Tongue (tissue), 3 donors: ENCODE measurements at places on chromosomes 7 and 10.

DNA sequence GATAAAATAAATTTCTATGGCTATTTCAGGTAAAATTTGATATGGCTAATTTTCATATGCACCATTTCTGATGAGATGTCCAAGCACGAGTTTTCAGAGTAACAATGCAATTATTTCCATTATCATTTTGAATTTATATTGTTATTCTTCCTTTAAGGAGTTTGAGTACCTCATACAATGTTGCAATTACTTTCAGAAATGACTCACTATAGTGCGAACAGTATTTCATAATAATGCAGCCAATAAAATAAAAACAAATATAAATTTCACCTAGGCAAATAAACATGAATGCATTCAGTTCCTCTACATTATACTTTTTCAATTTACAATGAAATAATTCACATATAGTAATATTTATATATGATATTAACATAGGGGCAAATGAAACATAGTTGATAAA is 78.8 kb upstream of the LRRN3 start:
- no peak for DNase-seq

DNA sequence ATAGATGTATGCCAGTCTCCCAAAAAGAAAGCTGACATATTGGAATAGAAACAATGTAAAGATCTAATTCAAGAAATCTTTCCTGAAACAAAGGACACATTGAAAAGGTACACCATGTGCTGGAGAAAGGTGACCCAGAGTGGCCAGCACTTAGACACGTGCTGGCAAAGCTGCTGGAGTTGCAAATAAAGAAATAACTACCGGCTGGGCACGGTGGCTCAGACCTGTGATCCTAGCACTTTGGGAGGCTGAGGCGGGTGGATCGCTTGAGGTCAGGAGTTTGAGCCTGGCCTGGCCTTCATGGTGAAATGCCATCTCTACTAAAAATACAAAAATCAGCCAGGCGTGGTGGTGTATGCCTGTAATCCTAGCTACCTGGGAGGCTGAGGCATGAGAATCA is 35.9 kb downstream of the PKD1L1 start:
- no peak for DNase-seq

GRCh38 chr7:18960725-18961124 is 156.7 kb downstream of the TWIST1 start:
- DNase-seq = no peak

- peak; percentile 27 for DNase-seq
Observed at GRCh38 chr10:101934686-101935305, 91.2 kb upstream of the KCNIP2 start.

DNA sequence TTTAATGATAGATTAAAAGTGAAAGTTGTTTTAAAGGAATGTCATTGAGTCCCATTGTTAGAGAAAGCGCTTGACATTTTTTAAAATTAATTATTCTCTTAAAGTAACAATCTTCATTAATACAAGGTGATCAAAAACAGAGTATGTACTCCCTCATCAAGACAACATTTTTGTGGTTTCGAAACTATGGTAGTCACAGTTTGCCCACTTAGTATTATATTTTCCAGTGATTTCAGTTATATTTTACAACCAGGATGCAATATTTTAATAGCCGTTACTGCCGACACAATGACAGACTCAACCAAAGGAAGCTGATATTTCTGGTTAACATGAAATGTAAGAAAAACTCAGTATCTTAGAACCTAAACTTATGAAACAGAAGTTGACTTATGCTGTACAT is 31.3 kb downstream of the MKX start:
- DNase-seq = no peak

DNA sequence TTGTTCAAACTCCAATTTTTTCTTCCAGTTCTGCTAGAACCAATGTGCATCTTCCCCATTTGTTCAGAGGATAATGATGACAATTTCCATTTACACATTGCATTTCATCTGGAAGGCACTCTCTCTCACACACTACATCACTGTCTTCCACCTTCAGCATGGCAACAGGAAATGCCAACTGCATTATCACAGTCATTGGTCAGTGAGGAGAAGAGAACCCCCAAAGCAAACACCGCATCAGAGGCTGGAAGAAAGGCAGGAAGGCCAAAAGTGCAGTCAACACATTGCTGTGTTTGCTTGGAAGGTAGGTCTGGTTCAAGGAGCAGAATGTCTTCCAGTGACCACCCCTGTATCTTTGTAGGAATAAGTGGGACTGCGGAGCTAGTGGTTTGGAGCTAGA is 192.2 kb upstream of the RHOBTB1 start:
- no peak for DNase-seq

- peak; percentile 78 for DNase-seq
Observed at GRCh38 chr7:154598396-154598795, 404.5 kb downstream of the PAXIP1 start.

DNA sequence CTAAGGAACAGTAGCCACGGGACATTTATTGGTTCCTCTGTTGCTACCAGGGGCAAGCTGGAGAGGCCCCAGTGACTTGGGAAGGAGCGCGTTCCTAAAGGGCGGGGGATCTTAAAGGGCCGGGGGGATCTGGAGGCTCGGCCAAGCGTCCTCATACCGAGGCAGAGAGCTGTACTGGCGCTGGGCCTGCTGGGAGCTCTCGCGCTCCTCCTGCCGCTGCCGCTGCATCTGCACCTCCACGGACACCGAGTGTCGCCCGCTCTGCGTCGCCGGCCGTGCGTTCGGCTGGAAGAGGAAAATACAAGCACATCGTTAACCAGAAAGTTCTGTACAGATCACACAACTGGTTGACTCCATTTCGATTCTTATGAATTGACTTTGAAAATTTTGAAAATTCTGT is 695.6 kb downstream of the PARD3 start:
- no peak for DNase-seq

- DNase-seq = peak; percentile 12
Observed at GRCh38 chr10:125928928-125929585, 32.7 kb downstream of the FANK1 start.

- DNase-seq = peak; percentile 44
Observed at GRCh38 chr10:57338823-57339558, 928.7 kb downstream of the IPMK start.

GRCh38 chr10:104340111-104340526 is 1.9 kb upstream of the ITPRIP start:
- peak; percentile 1 for DNase-seq

- peak; percentile 61 for DNase-seq
Observed at GRCh38 chr10:87861566-87861952, 1.8 kb downstream of the KLLN start.

GRCh38 chr10:33937036-33937730 is 602.7 kb upstream of the NRP1 start:
- DNase-seq = peak; percentile 6

DNA sequence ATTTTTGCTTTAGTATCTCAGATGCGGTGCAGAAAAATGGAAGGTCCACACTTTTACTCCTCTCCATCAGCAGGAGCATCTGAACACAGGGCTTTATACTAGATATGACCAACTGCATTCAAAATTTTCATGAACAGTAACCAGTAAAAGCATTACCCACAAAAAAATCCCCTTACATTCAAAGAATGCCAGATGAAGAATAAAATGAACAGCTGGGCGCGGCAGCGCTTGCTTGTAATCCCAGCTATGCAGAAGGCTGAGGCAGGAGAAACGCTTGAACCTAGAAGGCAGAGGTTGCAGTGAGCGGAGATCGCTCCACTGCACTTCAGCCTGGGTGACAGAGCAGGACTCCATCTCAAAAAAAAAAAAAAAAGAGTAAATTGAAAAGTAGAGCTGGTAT is 3.1 kb downstream of the SAR1A start:
- peak; percentile 31 for DNase-seq

DNA sequence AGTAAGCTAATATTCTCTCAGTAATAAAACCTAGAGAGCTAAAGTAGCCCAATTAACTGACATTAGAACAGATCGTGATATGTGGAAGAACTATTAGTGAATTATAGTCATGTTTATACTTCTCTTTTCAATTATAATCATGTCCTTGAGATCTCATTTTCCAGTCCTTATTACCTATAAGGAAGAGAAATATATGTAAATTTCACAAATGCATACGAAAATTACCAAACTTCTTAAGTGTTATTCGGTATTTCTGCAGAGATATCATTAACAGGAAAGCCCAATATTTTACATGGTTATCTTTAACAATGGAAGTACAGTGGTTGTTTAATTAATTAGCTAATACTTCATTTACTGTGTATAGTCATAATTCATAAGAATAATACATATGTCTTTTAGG is 110.7 kb downstream of the PTEN start:
- no peak for DNase-seq

- peak; percentile 19 for DNase-seq
Observed at GRCh38 chr10:13376746-13377145, 28.7 kb upstream of the SEPHS1 start.

DNA sequence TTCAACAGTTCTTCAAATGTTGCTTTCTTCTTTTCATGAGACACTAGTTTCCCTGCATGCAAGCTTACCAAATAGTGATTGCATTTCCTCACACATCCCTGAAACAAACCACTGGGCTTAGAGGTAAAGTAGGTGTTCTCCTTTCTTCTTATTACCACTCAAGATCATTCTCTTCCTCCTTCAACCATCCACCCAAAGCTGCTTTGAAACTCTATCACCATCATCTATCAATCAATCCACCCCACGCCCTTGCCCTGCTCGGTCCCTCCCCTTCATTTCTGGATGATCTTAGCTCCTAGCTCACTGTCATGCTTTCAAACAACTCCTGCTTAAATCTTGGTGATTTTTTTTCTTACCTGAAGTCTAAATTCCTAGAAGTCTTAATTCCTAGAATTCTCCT is 18.9 kb downstream of the HYCC1 start:
- no peak for DNase-seq

DNA sequence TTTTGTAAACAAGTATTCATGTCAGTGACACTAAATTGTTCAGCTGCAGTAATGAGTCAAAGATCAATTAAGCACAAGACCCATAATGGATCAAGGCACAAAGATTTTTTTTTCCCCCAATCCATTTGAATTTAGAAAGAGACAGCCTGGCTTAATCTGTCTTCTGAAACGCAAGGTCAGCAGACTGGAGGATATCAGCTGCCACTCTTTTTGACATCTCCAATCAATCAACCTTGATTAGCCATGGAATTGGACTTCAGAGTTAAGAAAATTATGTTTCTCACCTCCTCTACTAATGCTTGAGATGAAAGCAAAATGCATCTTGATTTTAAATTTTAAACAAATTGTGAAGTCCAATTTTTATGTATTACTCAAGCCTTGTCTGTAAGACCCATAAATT is 642.4 kb upstream of the STEAP1 start:
- DNase-seq = no peak

DNA sequence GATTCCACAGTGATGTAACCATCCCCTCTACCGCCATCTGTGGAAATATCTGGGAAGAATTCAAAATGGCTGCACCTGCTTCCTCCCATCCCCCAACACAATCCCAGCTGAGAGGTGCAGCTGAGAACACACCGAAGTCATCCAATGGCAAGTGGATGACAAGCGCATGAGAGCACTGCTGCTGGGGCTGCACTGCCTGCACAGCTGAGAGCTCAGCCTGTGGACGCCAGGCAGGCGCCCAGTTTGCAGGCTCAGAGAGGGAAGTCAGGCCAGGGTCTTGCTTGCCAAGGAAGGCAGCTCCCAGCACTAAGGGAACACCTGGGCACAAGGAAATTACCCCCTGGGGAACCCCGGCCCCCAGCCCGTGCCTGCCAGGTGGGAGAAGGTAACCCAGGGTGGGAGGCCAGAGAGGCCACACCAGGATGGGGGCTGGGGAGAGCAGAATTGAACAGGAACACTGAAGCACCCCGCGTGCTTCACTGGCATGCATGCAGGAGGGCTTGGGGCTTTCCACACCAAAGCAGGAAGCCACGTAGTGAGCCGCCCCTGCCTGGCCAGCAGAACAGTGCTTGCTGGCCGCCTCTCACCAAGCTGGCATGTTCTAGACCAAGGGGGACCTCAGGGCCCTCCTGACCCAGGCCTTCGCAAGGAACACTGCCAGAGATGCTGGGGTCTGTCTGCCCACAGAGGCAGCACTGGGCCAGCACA is 46.2 kb downstream of the FAM53B start:
- DNase-seq = no peak

DNA sequence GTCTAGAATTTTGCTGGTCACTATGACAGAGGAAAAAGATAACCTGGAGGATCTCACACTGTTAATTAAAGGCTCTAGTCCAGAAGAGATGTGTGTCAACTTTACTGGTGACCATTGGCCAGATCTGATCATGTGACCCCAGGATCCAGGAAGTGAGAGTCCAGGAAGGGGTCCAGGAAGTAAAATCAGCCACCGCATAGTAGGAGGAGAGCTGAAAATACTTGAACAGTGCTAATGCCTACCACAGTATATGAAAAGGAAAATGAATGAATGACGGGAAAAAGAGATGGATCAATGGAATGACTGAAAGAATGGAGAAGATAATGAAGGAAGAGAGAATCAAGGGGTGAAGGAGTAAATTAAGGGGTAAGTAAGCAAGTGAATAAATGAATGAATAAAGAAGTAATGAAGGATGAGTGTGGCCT is 415.3 kb downstream of the RPS24 start:
- DNase-seq = no peak

DNA sequence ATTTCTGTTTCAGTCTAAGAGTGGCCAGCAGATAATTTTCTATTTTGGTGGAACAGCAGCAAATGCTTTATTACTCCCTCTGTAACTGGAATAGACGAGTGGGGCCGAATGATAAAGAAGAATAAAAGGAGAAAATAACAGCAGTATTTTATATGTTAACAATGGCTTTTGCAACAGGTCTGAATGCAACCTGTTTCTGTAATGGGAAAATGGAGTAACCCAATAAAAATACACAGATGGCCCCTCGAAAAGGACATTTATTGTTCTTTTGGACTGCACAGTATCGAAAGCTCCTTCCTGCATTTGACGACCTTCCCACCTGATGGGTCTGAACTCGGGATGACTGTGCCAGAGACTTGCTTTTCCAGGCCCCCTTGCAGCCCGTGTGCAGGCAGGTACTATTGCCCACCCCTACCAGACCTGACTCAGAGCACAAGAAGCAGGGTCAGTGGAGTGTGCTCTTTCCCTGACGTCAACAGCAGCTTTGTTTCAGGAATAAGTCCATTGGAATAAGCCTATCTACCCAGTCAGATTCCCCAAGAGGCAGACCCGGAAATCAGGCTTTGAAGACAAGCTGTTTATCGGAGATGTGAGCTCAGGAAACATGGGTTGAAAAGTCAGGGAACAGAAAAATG is 306.5 kb upstream of the NEBL start:
- no peak for DNase-seq

DNA sequence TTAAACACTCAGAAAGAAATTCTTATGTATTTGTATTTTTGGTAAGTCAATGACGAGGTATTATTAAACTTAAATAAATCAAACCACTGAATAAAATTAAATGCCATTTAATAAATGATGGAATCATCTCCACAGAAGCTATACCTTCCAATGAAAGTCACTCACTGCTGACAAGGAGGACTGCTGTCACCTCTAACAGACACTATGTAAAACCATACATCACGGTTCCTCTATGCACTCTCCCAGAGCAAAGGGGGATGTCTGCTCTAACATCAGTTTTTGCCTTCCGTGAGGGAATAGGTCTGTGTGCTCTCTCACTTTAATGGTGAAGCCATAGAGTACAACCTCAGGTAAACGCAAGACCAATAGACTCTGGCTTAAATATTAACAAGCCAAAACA is 99.7 kb upstream of the DDC start:
- no peak for DNase-seq

GRCh38 chr7:31175672-31176071 is 123.6 kb downstream of the ADCYAP1R1 start:
- DNase-seq = no peak

- DNase-seq = no peak
Observed at GRCh38 chr10:75098902-75099673, 12.4 kb upstream of the SAMD8 start.

GRCh38 chr10:22570234-22570633 is 144.1 kb downstream of the PIP4K2A start:
- DNase-seq = no peak

GRCh38 chr7:103299660-103300059 is 2.4 kb downstream of the PMPCB start:
- no peak for DNase-seq
